ENCODE measurements at places on chromosomes 13 and 19.
A peak's percentile ranks its signal among the peaks of the same experiment; 100 is the strongest.

- peak; percentile 68 for DNase-seq
Observed at GRCh38 chr19:41595258-41595889, 19.4 kb downstream of the CEACAM21 start.

DNA sequence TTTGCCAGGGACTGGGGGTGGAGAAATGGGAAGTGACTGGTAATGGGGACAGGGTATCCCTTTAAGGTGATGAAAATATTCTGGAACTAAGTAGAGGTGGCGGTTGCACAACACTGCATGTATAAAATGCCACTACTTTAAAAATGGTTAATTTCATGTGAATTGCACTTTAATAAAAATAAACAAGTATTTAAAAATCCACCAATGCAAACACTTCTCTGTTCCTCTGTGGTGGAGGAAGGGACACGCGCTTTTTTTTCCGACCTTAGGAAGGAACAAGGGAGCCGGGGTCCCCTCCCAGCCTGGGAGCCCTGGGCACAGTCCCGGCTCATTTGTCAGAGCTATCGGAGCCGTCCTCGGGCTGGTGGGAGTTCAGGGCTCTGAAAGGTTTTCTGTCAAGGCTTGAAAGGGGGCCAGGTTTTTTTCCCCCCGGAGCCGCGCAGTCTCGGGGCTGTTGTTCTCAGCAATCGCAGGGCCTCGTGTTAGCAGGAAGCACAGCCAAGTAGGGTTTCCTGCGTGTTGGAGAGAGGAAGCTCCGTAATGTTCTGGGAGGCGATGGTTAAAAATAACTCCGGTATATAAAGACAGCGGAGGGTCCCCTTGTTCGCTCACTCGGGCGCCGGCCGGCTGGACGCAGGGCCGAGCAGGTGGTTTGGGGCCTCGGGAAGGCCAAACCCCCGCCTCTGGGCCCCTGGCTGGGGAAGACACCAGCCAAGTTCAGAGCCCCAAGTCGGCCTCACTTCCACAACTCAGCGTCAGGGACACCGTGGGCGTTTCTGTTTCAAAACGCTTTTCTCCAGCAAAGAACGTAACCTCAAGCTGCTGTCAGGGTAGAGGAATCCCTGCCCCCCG lies 41.2 kb upstream of the KLF2 start:
- no peak for DNase-seq

DNA sequence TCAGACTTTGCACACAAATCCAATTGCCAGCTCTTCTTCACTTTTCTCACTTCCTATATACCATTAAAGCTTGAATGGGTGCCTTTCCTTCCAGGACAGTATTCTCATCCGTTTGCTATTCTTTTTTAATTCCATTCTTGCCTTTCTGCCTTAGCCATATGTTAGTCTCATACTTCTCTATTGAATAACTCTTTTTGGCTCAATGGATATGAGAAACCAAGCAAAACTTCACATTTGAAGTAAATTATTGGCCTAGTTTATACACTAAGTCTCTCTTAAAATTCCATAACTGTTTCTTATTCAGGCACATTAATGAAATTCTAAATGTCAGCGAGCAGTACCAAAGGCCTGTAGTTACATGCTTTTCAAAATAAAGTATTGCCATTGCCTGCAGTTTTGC lies 129.6 kb upstream of the FRY start:
- no peak for DNase-seq

DNA sequence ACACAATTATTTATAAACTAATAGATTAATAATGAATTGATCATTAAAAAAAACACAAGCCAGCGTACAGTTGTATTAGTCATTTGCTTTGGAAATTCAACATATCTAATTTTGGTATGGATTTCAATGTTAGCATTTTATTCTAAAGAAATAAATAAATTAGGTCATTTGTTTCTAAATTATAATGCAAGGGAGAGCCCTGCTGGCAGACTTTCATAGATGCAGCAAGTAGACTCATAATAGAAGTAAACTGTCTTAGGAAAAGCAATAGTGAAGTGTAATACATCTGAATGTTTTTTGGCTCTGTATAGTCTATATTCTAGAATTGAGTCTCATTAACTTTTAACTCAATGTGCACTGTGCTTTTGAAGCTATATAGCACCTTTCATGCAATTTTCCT lies 982.4 kb upstream of the MIR17HG start:
- no peak for DNase-seq

- no peak for DNase-seq
Observed at GRCh38 chr19:1769645-1769985, 16.3 kb downstream of the ONECUT3 start.

GRCh38 chr19:19487950-19488874 lies 27.1 kb downstream of the TSSK6 start:
- no peak for DNase-seq

DNA sequence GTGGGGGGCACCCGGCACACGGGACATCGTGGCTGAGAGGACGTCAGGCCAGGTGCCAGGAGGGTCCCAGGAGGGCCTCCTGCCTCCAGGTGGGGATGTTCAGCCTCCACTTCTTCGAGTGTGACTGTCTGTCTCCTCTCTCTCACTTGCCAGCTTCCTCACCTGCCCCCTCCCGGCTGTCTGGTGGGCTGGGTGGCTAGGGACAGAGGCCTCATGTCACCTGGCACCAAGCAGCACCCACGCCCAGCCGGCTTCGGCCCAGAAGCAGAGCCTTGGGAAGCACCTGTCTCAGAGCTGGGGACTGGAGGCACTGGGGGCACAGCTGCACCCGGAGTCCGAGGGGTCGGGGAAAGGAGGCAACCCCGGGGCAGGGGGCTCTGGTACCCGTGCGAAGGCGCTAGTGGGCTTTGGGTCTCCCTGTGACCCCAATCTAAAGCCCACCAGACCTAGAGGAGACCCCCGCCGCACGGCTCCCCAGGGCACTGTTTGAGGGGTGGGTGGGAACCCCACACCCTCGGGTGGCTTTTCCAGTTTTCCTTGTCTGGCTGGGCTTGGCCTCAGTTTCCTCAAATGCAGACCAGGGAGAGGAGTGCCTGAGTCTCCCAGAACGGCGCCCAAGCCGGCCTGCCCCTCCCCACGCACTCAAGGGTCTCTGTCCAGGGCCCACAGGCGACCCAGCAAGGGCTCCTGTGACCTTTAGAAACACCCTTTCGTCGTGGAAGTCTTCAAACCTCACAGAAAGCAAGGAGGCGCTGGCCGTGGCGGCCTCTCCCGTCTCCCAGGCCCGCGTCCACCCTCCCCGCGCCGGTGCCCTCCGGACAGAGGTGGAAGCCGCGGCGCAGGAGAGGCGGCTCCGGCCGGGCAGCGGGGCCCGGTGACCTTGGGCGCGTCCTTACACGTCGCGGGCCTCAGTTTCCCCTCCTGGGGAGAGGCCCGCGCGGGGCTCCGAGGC lies 664 bp upstream of the HCN2 start:
- DNase-seq = no peak

DNA sequence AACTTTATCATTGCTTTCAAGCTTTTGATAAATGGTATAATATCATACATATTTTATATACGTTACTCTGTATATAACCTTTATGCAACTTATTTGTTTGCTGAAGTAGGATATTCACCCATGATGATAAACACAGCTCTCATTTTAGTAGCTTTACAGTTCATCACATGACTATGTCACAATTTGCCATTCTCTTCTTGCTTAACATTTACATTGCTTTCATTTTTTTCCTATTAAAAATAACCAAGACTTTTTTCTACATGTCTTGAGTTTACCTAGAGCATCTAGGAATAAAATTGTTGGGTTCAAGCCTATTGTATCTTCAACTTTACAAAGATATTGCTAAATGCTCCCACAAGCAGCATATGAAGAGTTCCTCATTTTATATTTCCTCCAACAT lies 54.0 kb downstream of the KCNRG start:
- no peak for DNase-seq

DNA sequence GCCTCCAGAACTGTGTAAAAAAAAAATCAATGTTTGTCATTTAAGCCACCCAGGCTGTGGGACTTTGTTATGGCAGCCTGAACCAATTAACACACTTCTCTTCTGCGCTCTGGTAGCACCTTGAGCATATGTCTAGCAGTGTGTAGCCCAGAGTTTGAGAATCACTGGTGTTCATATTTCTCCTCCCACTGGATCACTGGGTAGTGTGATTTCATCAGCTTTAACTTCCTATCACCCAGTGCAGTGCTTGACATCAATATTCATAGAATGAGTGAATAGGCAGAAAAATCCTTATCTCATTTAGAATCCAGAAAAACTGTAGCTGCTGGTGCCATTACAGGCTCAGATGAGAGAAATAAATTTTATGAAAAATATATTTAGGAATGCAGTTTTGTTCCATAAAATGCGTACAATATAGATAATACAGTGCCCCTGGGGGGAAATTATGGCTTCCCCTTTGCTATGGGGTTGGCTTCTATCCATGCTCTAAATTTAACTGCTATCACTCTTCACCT lies 30.7 kb upstream of the WASF3 start:
- no peak for DNase-seq

DNA sequence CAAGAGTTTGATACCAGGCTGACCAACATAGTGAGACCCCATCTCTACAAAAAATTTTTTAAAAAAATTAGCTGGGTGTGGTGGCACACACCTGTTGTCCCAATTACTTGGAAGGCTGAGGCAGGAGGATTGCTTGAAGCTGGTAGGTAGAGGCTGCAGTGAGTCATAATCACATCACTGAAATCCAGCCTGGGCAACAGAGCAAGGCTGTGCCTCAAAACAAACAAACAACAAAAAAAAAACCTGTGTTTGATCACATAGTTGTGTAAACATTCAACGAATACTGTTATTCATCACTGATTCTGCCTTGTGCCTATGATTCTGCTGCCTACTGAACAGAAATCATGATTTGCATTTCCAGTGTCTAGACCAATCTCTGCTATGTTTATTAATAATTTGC lies 134.0 kb downstream of the TBC1D4 start:
- peak; percentile 29 for DNase-seq

All from NCI-H460 (cell line).